ENCODE measurements at places on chromosomes 1 and 21.

DNA sequence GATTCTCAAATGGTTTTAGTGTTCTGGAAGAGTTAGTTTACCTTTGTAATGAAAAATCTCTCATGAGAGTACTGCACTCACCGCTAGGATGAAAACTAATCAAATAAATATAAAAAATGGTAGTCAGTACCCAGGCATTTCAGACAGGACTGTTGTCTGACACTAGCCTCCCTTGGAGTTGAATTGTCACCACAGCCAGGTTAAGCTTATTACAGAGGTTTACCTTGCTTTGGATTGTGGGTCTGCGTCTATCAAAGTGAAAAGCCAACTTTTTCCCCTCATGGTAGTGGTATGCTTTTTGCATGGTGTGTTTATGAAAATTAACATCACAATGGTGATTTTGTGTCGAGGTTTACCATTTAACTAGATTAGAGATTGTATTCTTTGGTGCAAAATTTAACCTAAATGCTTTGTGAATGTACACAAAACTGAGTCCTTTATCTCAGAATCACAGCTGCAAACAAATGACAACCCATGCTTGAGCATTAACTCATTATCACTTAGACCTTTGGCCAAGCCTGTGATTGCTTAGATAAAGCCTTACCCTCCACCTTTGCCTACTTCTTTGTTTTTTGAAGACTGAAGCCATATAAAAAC lies 20.1 kb downstream of the RAP1A start:
- peak; percentile 29 for DNase-seq

- DNase-seq = no peak
Observed at GRCh38 chr1:117708323-117709248, 102.7 kb downstream of the TENT5C start.

GRCh38 chr21:29305561-29305960 lies 6.8 kb downstream of the BACH1 start:
- peak; percentile 24 for DNase-seq

DNA sequence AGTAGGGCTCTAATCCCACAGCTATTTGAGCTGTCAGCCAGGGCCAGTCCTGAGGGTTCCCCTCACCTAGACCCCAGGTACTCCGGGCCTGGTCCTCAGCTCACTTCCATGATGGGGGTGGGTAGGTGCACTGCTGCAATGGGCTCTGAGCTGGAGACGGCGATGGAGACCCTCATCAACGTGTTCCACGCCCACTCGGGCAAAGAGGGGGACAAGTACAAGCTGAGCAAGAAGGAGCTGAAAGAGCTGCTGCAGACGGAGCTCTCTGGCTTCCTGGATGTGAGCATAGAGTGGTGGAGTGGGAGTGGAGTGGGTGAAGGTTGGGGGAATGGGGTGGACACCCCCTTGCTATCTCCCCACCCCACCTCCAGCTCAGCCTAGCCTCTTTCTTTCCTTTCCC lies 2.1 kb downstream of the S100A1 start:
- DNase-seq = no peak

- no peak for DNase-seq
Observed at GRCh38 chr1:35319988-35320713, 51.6 kb downstream of the ZMYM4 start.

GRCh38 chr1:16984717-16985116 lies 4.3 kb upstream of the MFAP2 start:
- no peak for DNase-seq

DNA sequence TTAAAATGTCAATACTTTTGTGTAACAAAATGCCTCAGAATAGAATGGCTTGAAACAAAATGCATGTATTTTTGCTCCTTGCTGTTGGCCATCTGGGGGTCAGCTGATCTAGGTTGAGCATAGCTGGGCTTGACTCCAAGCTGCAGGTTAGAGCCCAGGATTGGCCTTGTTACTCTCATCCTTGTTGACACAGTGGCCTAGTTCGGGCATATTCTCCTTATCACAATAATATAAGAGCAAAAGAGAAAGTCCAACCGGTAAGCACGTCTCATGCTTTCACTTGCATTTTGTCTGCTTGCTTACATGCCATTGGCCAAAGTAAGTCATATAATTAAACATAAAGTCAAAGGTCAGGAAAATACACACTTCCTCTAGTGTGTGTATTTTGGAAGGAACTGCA lies 456.2 kb downstream of the KCNT2 start:
- peak; percentile 93 for DNase-seq

- DNase-seq = peak; percentile 70
Observed at GRCh38 chr1:153390938-153391710, at the start of gene S100A8. Gene S100A8 (minus strand): TSS chr1:153391073. CDS start chr1:153390535, 538 bp downstream.

DNA sequence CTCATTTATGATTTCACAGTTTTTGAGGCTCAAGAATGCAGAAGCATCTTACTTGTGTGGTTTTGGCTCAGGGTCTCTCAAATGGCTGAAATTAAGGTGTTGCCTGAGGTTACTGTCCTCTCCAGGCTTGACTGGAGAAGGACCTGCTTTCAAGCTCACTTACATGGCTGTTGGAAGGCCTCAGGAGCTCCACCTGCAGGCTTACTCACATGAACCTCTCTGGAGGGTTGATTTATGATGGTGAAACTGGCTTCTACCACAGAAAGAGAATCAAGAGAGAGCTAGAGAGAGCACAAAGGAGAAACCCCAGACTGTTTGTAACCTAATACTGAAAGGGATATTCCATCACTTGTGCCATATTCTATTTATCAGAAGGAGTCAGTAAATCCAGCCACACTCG lies 6.2 kb upstream of the KCNK2 start:
- DNase-seq = peak; percentile 45

All from OCI-M1 (cell line).